ENCODE measurements at places on chromosomes 13 and 19. TPM values are rescaled to one million over a fixed set of nuclear protein-coding genes. Genes with fewer than 3 reads are reported as not detected.

The CACTIN gene
- total RNA-seq, result 33.2 TPM

The ERICH6B gene
- total RNA-seq, result not detected

The GPC6 gene
- total RNA-seq, result 0.22 TPM

The RAB4B gene
- 18.7 TPM for total RNA-seq

The FBXO17 gene
- total RNA-seq, result 18.5 TPM

The PEAK3 gene
- not detected for total RNA-seq

The BEST2 gene
- 0.10 TPM for total RNA-seq

The KIR3DL1 gene
- total RNA-seq, result not detected

The OVOL3 gene
- not detected for total RNA-seq

The ZNF570 gene
- not detected for total RNA-seq

The ZNF101 gene
- 12.8 TPM for total RNA-seq

The ENOX1 gene
- 4.5 TPM for total RNA-seq

All from HCT116 (cell line).